Epithelial cell of esophagus (primary cell): ENCODE measurements at places on chromosomes 12 and 14.

DNA sequence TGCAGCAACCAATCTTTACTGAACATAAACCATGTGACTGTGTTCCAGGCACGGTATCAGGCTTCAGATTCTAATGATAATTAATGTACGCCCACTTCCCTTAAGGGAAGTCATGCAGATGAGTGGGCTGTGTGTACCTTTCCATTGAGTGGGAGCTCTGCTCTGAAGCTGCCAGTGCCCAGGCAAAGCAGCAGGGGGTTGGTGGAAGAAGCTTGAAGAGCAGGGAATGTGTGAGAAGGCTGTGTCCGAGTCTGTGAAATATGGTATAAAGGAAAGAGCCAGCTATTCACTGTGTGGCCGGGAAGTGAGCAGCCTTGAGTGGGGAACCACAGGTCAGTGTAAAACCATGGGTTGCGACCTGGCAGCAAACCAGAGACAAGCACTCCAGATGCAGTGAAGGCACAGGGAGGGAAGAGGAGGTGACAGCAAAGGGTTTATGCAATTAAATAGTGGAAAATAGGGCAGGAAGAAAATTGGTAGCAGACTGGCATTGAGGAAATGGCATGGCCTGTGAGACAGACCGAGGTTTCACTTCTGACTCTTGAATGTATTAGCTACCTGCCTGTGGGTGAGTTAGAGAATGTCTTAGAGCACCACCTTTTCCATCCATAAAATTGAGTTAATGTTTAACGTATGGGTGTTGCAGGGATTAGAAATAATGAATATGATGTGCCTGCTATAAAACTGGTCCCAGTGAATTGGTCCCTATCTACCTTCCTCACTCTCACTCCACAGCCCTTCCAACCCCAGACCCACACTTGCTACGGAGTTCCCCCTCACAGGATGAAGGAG lies 116.4 kb downstream of the NTF3 start:
- no peak for DNase-seq

- no peak for DNase-seq
Measured at GRCh38 chr12:122934722-122935121, 31.5 kb downstream of the ABCB9 start.

DNA sequence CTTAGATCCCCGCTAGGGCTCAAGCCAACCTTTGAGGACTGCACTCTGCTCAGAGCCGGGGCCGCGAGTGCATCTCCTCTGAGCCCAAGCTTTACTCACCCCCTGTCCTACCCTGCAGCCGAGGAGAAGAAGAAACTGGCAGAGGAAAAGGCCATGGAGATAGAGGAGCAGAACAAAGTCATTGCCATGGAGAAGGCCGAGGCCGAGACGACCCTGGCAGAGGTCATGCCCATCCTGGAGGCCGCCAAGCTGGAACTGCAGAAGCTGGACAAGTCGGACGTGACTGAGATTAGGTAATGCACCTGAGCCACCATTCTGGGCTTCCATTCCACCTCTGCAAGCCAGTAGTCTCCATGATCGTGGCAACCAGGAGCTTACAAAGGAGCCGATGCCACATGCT lies 69.8 kb downstream of the CCDC92 start:
- no peak for DNase-seq

DNA sequence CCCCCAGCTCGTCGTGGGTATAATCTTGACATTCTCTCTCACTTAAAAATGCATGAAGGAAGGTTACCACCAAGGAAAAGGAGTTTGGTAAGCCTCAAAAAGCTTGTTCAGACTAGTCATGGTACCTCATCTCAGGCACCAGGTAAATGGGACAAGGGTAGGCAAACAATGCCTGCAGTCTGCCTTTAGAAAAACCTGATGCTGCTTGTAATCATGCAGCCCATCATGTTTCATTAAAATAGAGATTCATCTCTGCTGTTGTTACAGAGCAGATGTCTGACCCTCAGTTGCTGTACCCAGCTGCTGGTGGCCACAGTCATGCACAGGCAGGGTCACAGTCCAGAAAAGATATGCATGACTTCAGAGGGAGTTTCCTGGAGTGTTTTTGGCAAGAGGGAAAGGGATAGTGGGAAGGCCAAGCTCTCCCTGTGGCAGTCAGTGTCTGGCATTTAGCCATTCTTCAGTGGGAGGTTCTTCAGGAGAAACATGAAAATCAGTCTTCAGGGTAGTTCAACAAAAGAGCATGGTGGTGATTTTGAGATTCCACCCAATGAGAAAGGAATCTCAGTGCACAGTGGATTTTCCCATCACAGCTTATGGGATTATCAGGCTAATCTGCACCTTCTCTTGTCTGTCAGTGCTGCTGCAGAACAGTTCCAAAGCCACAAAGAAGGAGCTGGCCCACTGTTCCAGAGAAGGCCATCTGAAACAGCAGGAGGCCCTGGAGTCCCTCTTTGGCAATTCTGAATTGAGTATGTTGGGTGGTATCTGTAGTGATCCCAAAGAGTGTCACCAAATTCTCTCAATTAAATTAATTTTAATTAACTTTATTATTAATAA lies 202.7 kb upstream of the FRMD6 start:
- peak; percentile 79 for DNase-seq

- DNase-seq, result peak; percentile 37
Measured at GRCh38 chr12:124667506-124668326, 100.3 kb upstream of the NCOR2 start.

DNA sequence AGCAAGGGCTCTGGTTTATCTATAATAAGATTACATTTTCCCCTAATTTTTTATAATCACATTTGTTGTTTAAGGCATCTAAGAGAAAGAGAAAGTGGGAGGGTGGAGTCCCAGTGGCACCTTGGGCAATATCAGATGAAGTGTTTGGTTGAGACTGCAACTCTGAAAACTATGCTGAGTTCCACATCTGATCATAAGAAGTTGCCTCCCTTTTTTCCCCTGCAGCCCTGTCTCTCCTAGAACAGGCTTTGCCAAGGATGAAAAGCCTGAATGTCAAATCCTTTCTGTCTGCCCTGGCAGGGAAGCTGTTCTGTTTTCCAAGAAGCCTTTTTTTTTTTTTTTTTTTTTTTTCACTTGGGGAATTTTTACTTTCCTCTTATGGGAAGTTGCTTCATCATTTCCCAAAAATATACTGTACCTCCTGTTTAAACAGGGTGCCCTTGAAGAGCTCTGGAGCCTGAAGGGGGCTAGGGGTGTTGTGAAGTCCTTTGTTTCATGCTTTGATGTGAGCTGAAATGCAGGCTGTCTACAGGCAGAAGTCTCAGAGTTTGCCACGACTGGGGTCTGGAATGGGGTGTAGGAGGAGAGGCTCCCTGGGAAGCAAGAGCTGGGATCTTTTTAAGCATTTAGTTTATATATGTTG lies 71.3 kb downstream of the SUSD6 start:
- peak; percentile 67 for DNase-seq

DNA sequence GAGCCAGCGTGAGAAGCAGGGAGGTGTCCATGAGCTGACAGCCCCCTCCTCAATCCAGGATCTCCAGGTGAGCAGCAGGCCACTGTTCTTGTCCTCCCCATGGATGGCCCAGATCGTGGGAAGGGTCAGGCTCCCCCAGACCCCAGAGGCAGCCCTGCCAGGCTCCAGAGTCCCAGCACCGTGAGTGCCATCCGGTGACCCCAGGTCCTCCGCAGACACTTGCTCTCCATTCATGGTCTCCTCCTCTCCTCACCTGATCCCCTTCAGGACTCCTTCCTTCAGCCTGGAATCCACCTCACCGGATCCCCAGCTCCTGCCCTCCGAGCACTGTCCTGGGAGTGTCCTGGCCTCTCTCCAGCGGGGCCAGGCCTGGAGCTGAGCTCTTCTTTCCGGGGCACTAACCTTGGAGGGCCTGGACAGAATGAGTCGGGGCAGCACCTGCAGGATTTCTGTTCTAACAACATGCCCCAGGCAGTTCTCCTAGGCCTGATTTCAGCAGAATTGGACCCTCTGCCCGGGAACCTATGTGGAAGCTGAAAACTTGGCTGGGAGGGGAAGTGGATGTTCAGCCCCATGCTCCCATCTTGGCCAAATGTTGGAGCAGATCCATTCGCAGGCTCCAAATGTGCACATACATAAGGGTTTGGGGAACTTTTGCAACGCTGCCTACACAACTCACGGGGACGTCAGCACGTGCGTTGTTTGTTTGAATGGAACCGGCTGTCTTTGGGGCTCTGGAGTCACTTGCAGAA lies 341.6 kb upstream of the SFSWAP start:
- DNase-seq, result no peak

DNA sequence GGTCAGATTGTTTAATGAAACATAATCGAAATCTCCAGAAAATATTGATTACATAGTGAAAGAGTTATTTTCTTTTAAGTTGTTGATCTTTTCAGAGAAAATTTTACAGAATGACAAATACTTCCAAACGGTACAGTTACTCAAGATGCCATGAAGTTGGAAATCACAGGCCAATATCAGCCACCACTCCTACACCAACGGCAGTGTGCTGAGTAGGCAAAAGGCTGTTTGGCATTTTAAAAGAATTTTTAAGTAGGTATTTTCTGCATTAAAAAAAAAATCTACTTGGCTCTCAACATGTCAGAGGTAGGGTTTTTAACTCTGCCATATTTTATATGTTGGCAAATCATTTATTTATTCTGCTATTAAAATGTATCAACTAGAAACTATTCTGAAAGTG lies 21.7 kb downstream of the SLC38A4 start:
- DNase-seq, result no peak

GRCh38 chr12:108826807-108827721 lies 30.3 kb downstream of the SSH1 start:
- no peak for DNase-seq

- peak; percentile 43 for DNase-seq
Measured at GRCh38 chr14:92004062-92004461, 35.8 kb downstream of the TRIP11 start.

- no peak for DNase-seq
Measured at GRCh38 chr12:57523706-57524614, 1.3 kb downstream of the MBD6 start.

DNA sequence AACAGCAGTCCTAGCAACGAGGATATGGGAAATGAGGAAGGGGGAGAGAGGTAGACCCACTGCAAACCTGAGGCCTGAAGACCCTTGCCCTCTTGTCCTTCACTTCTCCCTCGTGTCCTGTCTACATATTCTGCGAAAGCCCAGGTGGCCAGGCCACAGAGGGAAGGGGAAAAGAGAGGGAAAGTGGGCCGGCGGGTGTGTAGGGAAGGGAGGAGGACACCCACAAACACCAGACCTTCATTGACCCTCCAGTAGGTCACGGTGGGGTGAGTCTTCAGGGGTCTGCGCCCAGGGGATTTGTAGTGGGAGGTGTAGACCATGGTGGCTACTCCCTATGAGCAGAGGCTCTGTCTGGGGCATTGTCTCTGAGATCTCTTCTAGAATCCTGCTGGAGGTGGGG lies 3.8 kb downstream of the FAIM2 start:
- no peak for DNase-seq

GRCh38 chr14:24965934-24966578 lies 83.9 kb downstream of the STXBP6 start:
- peak; percentile 2 for DNase-seq

- peak; percentile 88 for DNase-seq
Measured at GRCh38 chr14:50599700-50600444, 39.9 kb downstream of the ATL1 start.

- DNase-seq, result no peak
Measured at GRCh38 chr12:91256411-91256810, 73.8 kb upstream of the DCN start.

DNA sequence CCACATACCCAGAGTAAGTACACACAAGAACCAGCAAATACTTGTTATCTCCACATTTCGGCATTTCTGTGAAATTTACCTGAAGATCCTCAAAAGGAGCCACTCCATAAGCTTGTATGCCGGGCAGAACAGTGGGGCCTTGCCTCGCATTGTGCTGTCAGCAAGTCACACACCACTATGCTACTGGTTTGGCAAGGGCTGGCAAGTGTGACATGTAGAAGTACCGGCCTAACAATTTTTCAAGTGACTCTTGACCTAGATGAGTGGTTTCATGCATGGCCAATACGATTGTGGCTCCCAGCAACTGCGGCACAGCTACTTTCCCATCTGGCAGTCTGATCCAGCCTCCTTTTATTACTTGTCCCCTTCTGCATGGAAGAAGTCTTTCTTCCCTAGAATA lies 69.8 kb downstream of the GAS2L3 start:
- peak; percentile 14 for DNase-seq

DNA sequence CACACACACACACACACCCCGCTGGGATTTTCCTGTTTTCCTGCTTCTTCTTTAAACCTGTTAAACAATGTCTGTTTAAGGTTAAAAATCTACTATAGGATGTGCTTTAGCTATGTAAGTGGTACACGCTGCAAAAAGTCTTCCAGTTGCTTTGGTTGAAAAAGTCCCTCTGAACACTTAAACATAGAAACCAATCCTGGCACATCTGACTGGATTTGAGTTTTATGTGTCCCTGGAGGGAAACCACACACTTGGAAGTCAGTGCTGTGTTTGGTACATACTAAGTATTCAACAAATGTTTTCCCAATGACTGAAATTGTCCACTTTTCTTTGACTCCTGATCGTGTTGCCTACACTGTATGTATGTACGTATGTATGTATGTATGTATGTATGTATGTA lies 22.0 kb downstream of the CFL2 start:
- no peak for DNase-seq

GRCh38 chr12:43896496-43896895 lies 60.6 kb downstream of the TMEM117 start:
- DNase-seq, result no peak

DNA sequence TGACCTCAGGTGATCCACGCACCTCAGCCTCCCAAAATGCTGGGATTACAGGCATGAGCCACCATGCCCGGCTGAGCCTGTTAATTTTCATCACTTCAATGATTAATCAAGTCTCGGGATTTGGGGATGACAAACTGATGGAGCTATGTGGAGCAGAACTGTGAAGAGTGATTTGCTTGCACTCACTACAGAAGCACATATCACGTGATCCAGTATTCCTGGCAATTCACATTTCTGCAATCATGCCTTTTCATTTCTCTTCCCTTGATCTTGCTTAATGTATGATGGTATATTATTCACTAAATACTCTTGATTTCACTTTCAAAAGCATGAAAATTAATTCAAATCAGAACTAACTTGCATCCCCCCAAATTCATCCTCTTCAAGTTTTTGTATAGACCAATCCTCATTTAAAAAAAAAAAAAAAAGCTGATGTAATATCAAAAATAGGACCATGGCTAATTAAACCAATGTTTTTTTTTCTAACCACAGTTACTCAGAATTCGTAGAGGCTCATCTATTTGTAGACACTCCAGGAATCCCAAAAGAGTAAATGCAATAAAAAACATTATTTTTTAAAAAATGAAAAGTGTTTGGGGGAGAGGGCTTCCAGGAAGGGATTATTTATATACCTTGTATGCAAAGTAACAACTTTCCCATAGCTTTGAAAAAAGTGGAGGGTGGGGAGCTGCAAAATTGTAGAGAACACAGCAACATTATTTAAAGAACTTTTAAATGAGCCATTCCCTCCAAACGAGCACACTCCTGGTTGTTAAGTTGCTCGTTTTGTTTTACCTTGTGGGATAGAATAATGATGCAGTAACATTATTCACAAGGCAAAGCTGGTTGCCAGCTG lies 7.0 kb upstream of the ATXN2 start:
- DNase-seq, result no peak

GRCh38 chr14:54121466-54122027 lies 164.9 kb upstream of the BMP4 start:
- DNase-seq, result no peak

- no peak for DNase-seq
Measured at GRCh38 chr14:23660290-23661226, 24.4 kb downstream of the DHRS2 start.
